ENCODE measurements at places on chromosomes 2 and 18.

GRCh38 chr18:74906184-74906583 lies 302.8 kb downstream of the PTGR3 start:
- no peak for DNase-seq

- no peak for DNase-seq
Observed at GRCh38 chr2:179238027-179238426, 26.6 kb downstream of the SESTD1 start.

DNA sequence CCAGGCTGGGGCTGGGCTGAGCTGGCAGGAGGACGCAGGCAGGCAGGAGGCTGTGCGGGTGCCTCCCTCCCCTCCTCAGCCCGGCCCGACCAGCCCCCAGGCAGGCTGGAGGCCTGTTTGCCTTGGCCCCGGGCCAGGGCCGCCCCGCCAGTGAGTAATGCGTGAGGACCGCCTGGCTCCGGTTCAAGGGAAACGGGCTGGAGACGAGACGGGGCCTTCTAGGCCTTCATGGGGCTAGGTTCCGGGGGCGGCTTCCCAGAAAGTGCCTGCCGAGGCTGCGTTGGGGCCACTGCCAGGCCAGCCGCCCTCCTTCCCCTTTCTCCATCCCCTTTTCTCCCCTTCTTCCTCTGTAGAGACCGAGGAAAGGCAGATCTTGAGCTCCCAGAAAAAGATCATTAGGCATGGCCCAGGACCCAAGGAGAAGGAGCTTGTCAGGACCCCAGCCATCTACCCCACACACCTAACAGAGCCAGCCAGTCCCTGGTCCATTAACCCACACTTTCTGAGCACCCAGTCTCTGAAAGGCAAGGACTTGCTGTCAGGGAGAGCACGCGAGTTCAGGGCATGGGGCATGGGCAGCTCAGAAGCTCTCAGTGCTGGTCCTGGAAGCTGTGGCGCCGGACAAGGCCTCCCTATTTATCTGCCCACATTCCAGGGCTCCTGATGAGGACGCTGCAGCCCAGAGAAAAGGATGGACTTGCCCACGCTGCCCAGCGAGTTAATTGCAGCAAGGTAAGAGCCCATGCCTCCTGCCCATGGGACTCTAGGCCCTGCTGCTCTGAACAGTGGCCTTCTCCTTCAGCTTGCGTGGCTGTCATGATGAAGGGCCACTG lies 48.5 kb downstream of the SMAD7 start:
- no peak for DNase-seq

DNA sequence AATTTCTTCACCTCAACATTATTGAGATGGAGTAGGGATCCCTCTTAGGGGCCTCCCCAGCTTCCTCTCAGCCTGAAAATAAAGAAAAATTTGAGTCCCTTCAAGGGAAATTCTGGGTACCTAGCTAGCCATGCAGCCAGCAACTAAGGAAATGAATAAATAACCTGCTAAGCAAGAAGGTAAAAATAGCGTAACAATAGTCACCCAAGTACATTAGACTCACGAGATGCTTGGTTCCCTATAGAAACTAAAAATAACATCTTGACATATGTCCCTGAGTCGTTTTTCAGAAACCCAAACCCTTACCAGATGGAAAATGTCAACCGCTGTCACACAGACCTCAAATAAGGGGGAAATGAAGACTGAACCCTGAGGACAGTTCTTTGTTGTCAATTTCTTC lies 51.9 kb downstream of the CACNB4 start:
- DNase-seq, result no peak

DNA sequence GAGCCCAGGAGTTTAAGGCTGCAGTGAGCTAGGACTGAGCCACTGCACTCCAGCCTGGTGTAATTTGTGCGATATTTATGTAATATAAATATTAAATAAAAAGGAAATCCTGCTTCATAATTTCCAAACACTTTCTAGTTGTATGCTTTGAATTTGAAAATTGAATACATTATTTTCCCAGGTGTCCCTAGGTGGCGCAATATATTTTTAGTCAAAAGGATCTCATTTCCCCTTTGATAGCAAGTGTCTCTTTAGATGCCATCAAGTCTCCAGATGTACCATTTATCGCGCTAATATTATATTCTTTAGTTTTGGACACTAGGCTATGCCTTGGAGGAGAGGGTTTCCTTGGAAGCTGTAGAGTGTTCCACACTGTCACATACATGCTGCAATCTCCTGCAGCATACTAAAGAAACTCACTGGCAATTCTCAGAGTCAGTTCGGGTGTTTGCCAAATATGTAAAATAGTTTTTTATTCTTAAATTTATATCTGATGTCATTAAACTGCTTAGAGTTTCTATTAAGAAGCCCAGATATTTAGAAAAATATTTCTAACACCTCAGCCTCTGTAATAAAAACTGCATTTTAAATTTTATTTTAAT lies 5.6 kb upstream of the WDR7 start:
- DNase-seq, result no peak

DNA sequence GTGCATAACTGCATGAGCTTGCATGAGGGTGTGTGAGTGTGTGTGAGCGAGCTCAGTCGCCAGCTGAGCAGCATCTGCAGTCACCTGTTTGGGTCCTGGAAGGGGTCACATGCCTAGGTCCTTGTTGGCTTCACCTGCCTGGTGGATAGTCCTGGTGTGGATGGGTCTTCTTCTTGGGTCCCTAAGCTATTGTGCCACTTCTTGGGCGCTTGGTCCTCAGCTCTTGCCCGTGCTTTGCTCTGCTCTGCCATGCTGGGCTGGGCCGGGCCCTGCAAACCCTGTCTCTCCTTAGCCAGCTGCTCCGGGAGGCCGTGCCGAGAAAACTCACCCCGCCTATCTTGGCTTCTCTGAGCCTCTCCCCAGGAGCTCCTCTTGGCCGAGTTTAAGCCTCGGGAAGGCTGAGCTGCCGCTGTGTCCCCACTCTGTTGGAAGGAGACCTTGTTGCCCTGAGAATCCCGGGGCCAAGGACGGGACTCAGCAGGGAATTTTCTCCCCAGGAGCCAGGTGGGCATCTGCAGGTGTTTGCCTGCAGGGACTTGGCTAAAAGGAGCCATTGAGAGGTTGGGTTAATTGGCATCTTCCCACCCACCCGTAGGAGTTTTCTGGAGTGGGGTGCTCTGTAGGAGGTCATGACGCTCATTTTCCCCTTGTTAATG lies 300.8 kb downstream of the NDUFA10 start:
- DNase-seq, result no peak
